ENCODE measurements at places on chromosomes 7 and 10.

- DNase-seq = no peak
Observed at GRCh38 chr7:88169717-88170320, 50.0 kb downstream of the SRI start.

- DNase-seq = no peak
Observed at GRCh38 chr7:148852272-148852671, 31.8 kb downstream of the EZH2 start.

DNA sequence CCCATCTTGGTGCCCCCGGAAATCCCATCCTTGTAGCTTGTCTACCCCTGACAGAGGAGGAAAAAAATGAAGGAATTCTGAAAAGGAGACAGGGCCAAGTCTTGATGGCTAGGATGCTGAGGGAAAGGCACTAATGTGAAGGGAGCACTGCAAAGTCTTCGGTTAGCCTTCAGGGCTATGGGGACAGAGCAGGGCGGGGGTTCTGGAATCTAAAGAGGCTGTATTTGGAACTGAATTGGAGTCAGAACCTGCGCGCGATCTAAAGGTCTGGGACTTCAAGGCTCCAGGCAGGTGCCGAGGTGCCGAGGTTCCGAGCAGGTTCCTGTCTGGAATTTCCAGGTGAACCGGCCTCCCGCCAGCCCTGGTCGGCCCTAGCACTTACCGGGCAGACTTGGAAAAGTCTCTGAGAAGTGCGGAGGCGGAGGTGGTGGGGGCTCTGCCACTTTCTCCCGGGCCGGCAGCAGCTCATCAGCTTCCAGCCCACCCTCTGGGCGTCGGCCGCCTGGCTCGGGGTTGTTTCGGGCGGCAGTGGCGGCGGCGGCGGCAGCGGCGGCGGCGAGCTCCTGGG, 781 bp downstream of the GBX1 start:
- no peak for DNase-seq

- DNase-seq = no peak
Observed at GRCh38 chr10:63628526-63629362, 107.5 kb downstream of the REEP3 start.

DNA sequence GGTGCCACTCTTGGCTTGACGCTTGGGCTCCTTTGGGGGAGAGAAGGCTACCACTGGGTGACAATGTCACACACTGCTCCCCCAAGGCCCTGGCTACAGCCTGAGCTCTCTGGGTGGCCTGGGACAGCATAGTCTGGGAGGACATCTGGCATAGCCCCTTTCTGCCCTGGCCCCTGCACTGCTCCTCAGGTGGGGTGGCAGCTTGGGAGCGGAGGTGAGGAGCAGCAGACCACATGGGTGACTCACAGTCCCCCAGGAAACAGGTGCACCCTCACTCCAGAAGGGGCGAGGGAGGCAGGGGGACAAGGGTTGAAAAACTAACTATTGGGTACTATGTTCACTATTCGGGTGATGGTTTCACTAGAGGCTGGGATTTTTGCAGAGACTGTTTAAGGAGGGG, 45.2 kb downstream of the NPTX2 start:
- DNase-seq = no peak

- peak; percentile 89 for DNase-seq
Observed at GRCh38 chr7:29480451-29480850, 83.2 kb upstream of the PRR15 start.

DNA sequence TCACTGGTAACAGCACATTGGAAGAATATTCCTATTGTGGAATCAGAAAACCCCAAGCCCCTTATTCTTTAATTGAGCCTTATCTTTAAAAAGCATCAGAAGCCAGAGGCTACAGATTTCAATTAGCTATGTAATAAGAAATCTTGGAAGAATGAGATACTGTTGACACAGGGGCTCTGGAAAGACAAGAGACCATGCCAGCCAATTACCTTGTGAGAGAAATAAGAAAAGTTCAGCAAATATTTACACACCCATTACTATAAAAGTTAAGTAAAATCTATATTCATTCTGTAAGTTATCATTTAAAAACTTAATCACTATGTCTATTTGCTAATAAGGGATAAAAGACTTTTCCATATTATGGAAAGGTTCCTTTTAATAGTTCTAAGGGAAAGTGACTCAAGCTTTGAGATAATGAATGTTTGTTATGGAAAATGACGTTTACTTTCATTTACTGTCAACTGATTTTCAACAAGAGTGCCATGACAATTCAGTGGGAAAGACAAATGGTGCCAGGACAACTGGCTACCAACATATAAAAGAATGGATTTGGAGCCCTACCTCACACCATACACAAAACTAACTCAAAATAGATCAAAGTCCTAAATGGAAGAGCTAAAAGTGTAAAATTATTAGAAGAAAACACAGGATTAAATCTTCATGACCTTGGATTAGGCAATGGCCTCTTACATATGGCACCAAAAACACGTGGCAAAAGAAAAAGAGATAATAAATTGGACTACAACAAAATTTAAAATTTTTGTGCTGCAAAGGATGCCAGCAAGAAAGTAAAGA, 28.3 kb downstream of the ZFAND2A start:
- DNase-seq = no peak

GRCh38 chr10:90417029-90417428, 440.8 kb downstream of the HTR7 start:
- no peak for DNase-seq

- no peak for DNase-seq
Observed at GRCh38 chr10:36187380-36188079, 545.4 kb upstream of the FZD8 start.

DNA sequence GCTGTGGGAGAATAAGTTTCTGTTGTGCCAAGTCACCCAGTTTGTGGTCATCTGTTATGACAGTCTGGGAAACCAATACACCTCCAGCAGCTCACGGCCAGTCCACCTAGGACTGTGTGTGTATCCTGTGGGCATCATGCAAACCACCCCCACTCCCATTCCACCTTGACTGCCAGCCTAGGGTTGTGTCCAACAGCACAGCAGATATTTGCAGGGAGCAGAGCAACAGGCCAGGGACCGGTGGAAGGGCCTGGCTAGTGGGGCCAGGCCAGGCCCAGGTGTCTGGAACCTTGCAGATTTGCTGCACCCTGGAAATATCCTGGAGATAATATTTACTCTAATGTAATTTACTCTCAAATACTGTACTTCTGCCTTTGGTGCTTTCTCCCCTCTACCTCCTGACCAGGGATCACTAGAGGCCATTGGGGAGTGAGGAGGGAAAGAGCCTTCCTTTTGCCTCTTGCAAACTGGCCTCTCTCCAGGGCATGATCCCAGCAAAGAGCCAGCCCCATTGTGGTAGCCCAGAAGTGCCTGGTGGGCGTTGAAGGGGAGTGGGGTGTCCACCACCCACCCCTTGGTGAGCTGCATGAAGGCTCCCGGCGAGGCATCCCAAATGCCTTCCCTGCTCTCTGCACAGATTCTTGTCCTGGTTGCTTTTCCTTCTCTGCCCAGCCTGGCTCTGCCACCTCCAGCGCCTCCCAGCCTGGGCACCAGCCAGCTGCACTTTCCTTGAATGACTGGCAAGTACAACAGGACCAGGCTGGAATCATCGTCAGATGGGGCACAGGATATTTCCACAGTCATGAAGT, 15.2 kb upstream of the TPST1 start:
- DNase-seq = no peak

DNA sequence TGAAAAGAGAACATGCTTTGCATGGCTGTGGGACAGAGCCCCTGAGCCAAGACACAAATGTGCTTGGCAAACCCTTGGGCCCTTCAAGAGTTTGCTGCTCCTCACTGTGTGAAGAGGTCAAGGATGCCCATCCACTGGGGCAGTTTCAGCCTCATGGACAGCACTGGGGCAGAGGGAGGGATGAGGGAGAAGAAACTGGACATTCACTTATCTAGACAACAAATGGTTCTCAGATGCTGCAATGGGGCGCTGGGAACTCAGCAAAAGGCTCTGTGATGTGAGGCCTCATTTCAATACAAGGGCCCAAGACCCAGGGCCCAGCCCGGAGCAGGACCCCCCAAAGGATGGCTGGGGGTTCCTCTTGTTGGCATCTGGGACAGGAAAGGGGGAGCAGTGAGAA, 49.1 kb downstream of the EBF3 start:
- no peak for DNase-seq

DNA sequence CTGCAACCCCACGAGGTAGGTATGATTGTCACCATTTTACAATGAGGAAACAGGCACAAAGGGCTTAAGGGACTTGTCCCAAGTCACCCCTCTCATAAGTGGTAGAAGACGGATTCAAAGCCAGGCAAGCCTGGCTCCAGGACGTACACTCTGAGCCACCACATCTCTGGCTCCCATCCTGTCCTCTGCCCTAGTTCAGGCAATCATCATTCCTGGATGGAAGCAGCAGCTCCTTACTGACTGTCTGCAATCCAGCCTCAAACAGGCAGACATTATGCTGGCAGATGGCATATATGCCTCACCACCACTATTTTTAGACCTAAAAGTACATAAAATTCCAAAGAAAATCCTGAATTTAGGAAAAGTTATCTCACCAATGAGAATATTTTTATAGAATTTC, 100.7 kb downstream of the USP6NL start:
- DNase-seq = no peak

DNA sequence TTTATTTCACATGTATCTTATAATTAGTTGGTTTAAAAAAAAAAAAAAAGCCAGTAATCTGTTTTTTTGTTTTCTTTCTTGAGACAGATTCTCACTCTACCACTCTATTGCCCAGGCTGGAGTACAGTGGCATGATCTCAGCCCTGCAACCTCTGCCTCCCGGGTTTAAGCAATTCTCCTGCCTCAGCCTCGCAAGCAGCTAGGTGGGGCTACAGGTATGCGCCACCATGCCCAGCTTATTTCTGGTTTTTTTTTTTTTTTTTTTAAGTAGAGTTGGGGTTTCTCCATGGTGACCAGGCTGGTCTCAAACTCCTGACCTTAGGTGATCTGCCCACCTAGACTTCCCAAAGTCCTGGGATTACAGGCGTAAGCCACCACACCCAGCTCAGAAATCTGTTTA, 34.1 kb upstream of the CAPZA2 start:
- no peak for DNase-seq

DNA sequence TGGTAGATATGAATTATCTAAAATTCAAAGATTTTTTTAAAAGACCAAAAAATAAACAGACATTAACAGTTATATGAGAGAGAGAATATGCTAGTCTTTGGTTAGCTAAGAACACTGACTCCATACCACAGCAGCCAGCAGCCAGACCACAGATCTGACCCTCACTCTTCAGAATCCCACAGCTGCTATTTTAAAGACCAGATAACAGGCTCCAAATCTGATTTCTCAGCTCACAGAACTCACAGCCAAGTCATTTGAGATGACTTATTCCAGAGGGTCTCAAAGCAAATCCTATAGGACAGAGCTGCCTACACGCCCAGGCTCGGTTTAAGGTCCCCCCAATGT, 20.4 kb downstream of the NUDCD3 start:
- DNase-seq = no peak

Data from esophagus muscularis mucosa (tissue), 4 donors.